ENCODE measurements at places on chromosomes 6 and 20. TPM values are rescaled to one million over a fixed set of nuclear protein-coding genes. Genes with fewer than 3 reads are reported as not detected.
A peak's percentile ranks its signal among the peaks of the same experiment; 100 is the strongest.

- H3K36me3 ChIP-seq, result no peaks in the 10 kb centered on the region
- H3K4me1 ChIP-seq, result no peaks in the 10 kb centered on the region
- peaks cover 62% of the 10 kb centered on the region for H3K27me3 ChIP-seq
- H3K27ac ChIP-seq, result no peak overlapping the region
- DNase-seq, result no peak
- H3K4me3 ChIP-seq, result no peak overlapping the region
Observed at GRCh38 chr20:63081351-63081750, 74.6 kb upstream of the BHLHE23 start.

DNA sequence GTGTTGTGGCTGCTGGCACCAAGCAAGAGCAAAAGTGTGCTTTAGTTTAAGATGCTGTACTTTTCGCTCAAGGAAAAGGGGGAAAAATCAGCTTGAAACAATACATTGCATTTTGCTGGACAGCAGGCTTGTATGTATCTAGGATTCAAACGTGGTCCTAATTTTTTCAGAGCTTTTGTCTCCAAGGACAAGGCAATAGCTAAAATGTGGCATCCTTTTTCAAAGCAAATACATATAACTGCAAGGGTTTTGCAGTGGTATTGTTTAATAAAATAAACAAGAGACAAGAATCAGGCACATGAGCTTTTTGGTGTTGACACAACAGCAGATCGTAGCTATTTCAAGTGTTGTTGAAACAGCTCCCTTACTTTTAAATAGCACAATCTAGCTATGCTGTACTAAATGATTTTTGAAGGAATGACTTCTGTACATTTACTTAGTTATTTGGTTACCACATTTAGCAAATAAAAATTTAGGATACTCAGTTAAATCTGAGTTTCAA lies 137.0 kb upstream of the HEY2 start:
- no peaks in the 10 kb centered on the region for H3K36me3 ChIP-seq
- no peak overlapping the region for H3K27ac ChIP-seq
- no peaks in the 10 kb centered on the region for H3K27me3 ChIP-seq
- no peak overlapping the region for H3K4me3 ChIP-seq
- no peak for DNase-seq
- peaks cover 8% of the 10 kb centered on the region for H3K4me1 ChIP-seq

DNA sequence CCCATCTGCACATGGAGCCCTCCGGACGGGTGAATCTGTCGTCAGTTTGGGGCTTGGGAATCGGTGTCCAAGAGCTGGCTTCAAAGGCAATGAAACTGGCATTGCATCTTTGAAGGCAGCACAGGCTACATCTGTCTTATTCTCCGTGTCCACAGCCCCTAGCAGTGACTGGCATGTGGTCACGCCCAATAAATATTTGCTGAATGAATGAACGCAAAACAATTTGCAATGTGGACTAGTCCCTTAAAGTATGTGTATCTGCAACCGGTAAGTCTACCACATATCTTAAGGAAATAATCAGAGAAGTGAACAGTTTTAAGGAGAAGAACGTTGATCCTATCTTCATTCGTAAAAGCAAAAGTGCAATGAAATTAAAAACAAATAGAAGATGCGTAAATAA lies 8.0 kb upstream of the PMEPA1 start:
- no peak overlapping the region for H3K4me3 ChIP-seq
- no peaks in the 10 kb centered on the region for H3K27me3 ChIP-seq
- no peak for DNase-seq
- no peaks in the 10 kb centered on the region for H3K36me3 ChIP-seq
- no peak overlapping the region for H3K27ac ChIP-seq
- peaks cover 40% of the 10 kb centered on the region for H3K4me1 ChIP-seq

DNA sequence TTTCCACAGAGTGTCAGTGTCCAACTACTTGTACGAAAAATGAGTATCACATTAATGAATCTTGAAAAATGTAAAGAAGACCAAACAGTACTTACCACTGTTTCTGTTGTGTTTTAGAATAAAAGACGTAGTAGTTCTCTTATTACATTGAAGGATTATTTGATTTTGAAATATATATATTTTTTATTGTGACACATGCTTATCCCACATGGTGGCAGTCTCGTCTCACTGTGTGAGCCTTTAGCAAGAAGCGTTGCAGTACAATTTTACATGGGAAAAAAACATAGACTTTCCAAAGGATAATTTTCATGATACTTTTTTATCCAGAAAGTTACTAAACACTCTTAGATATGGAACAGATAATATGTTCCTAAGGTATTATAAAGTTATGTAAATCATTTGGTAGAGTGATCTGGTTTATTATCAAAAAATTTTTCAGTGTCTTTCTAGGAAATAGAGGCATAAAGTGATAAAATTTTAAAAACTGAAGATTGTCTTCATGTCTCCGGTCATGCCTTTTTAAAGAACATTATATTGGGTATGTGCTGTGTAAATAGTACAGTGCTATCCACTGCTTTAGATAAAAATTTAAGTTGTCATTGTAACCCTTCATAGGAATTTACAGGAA lies 117.5 kb upstream of the SAMD5 start:
- H3K4me1 ChIP-seq, result no peaks in the 10 kb centered on the region
- DNase-seq, result no peak
- no peaks in the 10 kb centered on the region for H3K27me3 ChIP-seq
- no peak overlapping the region for H3K4me3 ChIP-seq
- H3K27ac ChIP-seq, result no peak overlapping the region
- no peaks in the 10 kb centered on the region for H3K36me3 ChIP-seq

GRCh38 chr6:124066946-124067552 lies 263.4 kb downstream of the NKAIN2 start:
- H3K27me3 ChIP-seq, result no peaks in the 10 kb centered on the region
- H3K4me3 ChIP-seq, result no peak overlapping the region
- no peak for DNase-seq
- H3K27ac ChIP-seq, result no peak overlapping the region
- no peaks in the 10 kb centered on the region for H3K4me1 ChIP-seq

GRCh38 chr6:143370812-143371370 lies 79.6 kb downstream of the ADAT2 start:
- DNase-seq, result no peak
- no peaks in the 10 kb centered on the region for H3K4me1 ChIP-seq
- H3K4me3 ChIP-seq, result no peak overlapping the region
- no peak overlapping the region for H3K27ac ChIP-seq
- H3K27me3 ChIP-seq, result no peaks in the 10 kb centered on the region

DNA sequence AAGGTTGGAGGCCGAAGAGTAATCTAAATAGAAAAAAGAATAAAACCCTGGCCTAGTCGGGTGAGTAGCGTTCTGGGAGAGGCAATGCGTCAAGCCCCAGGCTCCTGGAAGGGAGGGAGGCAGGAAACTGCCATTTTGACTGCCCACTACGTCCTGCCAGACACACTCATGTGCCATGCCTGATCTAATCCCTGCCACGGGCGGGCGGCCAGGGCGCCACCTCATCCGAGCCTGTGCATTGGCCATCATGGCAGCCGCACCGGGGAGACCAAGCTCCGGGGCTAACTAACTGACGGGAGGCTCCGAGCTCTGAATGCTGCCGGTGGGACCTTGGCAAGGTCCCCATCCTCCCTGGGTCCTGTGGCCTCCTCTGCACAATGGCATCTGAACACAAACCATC lies 68.8 kb downstream of the INSM1 start:
- peaks cover 8% of the 10 kb centered on the region for H3K36me3 ChIP-seq
- no peak overlapping the region for H3K4me3 ChIP-seq
- no peak for DNase-seq
- no peaks in the 10 kb centered on the region for H3K27me3 ChIP-seq
- no peak overlapping the region for H3K27ac ChIP-seq

GRCh38 chr6:150322466-150322871 lies 46.3 kb upstream of the IYD start:
- H3K27ac ChIP-seq, result no peak overlapping the region
- no peaks in the 10 kb centered on the region for H3K27me3 ChIP-seq
- H3K36me3 ChIP-seq, result no peaks in the 10 kb centered on the region
- H3K4me1 ChIP-seq, result no peaks in the 10 kb centered on the region
- H3K4me3 ChIP-seq, result no peak overlapping the region

DNA sequence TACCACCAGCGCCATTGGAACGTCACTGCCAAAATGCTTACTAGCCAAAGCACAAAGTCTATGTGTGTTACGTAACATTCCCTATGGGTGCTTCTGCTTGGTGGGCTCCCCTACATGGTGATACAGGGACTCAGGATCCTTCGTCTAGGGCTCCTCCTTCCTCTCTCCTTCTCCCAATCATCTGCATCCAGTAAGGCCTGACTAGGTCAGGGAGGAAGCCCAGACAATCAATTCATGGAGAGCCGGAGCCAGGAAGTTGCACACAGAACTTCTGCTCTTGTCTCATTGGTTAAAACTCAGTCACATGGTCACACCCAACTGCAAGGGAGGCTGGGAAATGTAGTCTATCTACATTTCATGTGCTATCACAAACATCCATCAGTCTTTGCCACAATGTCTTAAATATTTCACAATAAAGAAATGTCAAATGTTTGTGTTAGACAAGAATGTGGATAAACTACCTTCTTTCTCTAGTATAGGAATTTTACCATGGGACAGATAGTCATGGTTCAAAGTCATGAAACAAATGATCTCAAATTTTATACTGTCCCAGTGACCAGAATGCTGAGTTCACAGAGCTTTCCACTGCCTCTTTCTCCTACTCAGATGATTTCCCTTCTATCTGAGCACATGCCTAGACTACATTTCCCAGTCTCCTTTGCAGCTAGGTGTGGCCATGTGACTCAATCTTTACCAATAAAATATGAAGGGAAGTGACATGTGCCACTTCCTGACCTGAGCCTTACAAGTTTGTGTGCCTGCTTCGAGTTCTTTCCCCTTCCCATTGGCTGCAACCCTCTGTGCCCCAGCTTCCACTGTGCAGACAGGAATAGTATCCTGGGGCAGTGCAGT lies 9.3 kb upstream of the KCNK15 start:
- no peaks in the 10 kb centered on the region for H3K27me3 ChIP-seq
- DNase-seq, result no peak
- no peak overlapping the region for H3K4me3 ChIP-seq
- H3K36me3 ChIP-seq, result no peaks in the 10 kb centered on the region

DNA sequence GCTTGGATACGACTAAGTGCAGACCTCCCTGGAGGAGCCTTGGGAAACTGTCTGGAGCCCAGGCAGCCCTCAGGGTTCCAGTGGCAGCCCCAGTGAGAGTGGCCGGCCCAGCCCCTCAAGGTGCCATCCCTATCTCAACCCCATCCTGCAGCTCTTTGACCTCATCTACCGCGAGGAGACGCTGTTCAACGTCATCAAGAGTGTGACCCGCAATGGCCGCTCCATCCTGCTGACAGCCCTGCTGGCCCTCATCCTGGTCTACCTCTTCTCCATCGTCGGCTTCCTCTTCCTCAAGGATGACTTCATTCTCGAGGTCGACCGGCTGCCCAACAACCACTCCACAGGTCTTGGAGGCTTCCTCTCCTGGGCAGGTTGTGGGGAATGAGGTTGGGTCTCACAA lies 20.7 kb downstream of the UQCC2 start:
- no peak overlapping the region for H3K4me3 ChIP-seq
- H3K4me1 ChIP-seq, result peaks cover 33% of the 10 kb centered on the region
- H3K27me3 ChIP-seq, result no peaks in the 10 kb centered on the region
- H3K27ac ChIP-seq, result no peak overlapping the region

GRCh38 chr20:52446421-52447224 lies 255.0 kb upstream of the ZFP64 start:
- no peaks in the 10 kb centered on the region for H3K4me1 ChIP-seq
- DNase-seq, result no peak
- no peak overlapping the region for H3K27ac ChIP-seq
- no peak overlapping the region for H3K4me3 ChIP-seq

DNA sequence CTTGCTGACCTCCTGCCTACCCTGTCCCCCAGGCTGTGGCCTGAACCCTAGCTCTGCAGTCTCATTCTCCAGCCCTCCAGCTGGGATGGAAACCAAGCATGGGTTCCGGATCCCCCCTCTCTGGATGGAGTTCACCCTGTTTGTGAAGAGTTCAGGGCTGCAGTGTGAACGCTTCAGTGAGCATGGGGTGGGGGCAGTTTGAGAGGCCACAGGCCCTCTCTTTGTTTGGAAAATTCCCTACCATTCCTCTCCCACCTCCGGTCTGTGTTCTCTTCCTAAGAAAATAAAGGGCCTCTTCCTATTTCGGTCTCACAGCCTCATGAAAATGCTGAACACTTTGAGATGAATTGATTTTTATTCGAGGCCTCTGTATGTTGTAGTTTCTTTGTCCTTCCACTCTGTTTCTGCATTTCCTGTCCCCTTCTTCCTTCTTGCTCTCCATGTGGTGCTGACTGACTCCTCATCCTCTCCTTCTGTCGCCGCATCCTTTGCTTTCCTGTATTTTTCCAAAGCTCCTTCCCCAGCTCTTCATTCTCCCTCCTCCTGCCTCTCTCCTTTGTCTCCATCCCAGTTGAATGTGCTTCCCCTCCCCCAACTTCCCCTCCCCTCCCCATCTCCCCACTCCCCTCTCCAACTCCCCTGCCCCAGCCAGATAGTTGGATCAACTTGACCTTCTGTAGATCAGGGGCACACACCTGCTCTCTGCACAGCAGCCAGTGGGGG lies 2.4 kb upstream of the KCNK5 start:
- H3K27me3 ChIP-seq, result peaks cover 19% of the 10 kb centered on the region
- no peak for DNase-seq
- H3K4me3 ChIP-seq, result no peak overlapping the region
- H3K27ac ChIP-seq, result no peak overlapping the region
- H3K4me1 ChIP-seq, result peaks cover 15% of the 10 kb centered on the region
- H3K36me3 ChIP-seq, result no peaks in the 10 kb centered on the region

GRCh38 chr6:6661684-6662083 lies 73.2 kb downstream of the LY86 start:
- H3K4me3 ChIP-seq, result no peak overlapping the region
- H3K27ac ChIP-seq, result peak overlapping the region; percentile 53
- no peaks in the 10 kb centered on the region for H3K27me3 ChIP-seq
- peaks cover 24% of the 10 kb centered on the region for H3K4me1 ChIP-seq

- no peak for DNase-seq
- H3K27me3 ChIP-seq, result no peaks in the 10 kb centered on the region
- H3K4me3 ChIP-seq, result no peak overlapping the region
- no peak overlapping the region for H3K27ac ChIP-seq
- no peaks in the 10 kb centered on the region for H3K36me3 ChIP-seq
- peaks cover 10% of the 10 kb centered on the region for H3K4me1 ChIP-seq
Observed at GRCh38 chr6:155493026-155493693, 37.5 kb upstream of the NOX3 start.

GRCh38 chr6:7545316-7546019 lies 4.0 kb downstream of the DSP start:
- DNase-seq, result no peak
- H3K27me3 ChIP-seq, result peaks cover 30% of the 10 kb centered on the region
- H3K27ac ChIP-seq, result peak overlapping the region; percentile 98
- H3K36me3 ChIP-seq, result no peaks in the 10 kb centered on the region
- H3K4me3 ChIP-seq, result peak overlapping the region; percentile 70

NHLRC1 gene
- total RNA-seq, result 7.1 TPM

SYTL3 gene
- 5.1 TPM for total RNA-seq

NRM gene
- 2.3 TPM for total RNA-seq

CALHM6 gene
- 0.76 TPM for total RNA-seq

PRDM13 gene
- total RNA-seq, result not detected

SOX18 gene
- 0.79 TPM for total RNA-seq

SLC22A7 gene
- not detected for total RNA-seq

TNNC2 gene
- total RNA-seq, result not detected

All from suprapubic skin (tissue), 4 donors.